ENCODE measurements at places on chromosomes 1 and 21.
A peak's percentile ranks its signal among the peaks of the same experiment; 100 is the strongest.

- DNase-seq: no peak
These were observed 9.9 kb upstream of the COG2 start for GRCh38 chr1:230632273-230632873.

- DNase-seq: no peak
These were observed 95.5 kb upstream of the PROX1 start for GRCh38 chr1:213891989-213892902.

- DNase-seq: no peak
These were observed 16.3 kb downstream of the COL18A1 start for GRCh38 chr21:45421071-45421845.

DNA sequence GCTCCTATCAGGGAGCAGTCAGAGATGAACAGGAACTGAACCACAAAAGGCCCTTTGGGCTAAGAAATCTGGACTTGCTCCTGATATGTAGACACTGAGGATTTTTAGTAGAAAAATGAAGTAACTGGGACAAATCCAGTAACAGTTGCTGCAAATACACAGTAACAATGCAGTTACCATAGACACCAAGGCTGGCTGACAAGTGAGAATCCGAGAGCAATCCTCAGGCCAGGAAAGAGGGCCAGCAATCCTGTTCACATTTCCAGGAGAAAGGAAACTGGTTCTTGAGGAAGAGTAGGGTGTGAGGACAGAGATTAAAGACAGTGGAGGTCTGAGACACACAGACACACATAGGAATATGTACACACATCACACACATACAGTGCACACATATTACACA is 9.3 kb upstream of the LORICRIN start:
- peak; percentile 73 for DNase-seq

GRCh38 chr1:197422993-197423392 is 154.9 kb downstream of the CRB1 start:
- no peak for DNase-seq

DNA sequence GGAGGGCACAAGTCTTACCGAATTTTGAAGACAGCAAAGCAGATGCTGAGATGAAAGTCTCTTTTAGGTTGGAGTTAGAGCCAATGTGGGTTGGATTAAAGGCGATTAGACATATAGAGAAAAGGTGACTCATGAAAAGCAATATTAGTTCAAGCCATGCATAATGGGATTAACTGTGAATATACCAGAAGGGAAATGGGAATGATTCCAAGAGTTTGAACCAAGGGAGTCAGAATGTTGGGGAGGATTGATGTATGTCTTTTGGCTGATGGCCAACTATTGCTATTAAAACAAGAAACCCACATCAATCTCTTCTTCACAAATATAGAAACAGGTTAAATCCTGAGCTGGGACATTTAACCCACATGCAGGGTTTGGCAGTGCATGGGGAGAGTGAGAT is 1.2 kb downstream of the HMGCS2 start:
- no peak for DNase-seq

All from muscle of arm (tissue), 14 donors.